NCI-H2107 (cell line): ENCODE measurements at places on chromosomes 4 and X.

DNA sequence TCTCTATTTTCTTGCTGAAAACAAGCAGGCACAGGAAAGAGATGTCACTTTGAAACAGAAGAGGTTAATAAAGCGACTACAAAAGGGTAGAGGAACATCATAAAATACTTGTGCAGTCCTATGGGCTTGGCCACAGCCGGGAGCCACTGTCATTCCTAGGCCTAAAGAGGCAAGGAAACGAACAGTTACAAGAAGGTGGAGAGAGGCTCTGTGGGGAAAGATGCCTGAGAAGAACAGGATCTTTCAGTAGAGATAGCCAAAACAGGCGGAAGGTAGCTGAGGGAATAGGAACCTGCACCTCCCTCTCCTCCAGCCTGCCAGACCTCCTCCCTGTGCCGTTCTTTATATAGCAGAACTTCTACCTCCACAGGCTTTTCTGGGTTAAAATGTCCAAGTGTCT lies 57.4 kb upstream of the ARSJ start:
- DNase-seq, result no peak

DNA sequence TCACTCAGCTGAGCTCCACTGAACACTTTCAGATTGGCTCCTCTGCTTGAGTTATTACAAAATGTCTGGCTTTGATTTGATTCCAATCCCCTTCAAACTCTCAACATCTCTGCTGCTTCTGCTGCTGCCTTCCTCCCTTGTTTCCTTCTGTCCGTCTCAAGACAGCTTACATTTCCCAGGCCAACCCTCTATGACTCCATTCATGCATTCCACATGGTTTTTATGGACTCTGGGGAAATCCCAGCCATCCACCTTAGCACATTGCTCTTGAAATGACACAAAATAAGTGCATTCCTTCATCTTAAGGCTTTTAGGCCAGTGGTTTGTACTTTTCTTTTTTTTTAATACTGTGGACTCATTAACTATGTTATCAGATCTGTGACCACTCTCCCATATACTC lies 68.5 kb upstream of the TMEM164 start:
- DNase-seq, result no peak

DNA sequence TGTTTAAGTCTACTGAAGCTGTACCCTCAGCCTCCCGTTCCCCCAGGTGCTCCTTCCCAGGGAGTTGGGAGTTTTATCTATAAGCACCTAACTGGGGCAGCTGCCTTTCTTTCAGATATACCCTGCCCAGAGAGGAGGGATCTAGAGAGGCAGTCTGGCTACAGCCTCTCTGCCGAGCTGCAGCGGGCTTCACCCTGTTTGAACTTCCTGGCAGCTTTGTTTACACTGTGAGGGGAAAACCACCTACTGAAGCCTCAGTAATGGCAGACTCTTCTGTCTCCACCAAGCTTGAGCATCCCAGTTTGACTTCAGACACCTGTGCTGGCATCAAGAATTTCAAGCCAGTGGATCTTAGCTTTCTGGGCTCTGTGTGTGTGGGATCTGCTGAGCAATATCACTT lies 122.5 kb downstream of the MAGEE1 start:
- DNase-seq, result no peak

GRCh38 chrX:50606300-50606950 lies 135.8 kb upstream of the DGKK start:
- DNase-seq, result peak; percentile 5

DNA sequence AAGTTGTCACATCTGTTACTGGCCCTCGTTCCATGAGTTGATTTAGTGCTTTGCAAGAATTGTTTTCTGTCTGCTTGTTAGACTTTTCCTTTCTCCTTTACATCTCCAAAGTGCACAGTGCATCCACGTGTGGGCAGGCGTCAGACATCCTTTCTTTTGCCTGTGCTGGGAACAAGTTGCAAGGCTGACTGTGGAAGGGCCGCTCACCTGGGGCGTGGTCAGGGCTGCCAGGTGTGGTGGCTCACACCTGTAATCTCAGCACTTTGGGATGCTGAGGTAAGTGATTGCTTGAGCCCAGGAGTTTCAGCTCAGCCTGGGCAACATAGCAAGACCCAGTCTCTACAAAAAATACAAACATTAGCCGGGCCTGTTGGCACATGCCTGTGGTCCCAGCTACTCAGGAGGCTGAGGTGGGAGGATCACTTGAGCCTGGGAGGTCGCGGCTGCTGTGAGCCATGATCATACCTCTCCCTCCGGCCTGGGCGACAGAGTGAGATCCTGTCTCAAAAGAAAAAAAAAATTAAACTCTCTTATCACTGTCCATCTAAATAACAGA lies 46.2 kb downstream of the RGS12 start:
- no peak for DNase-seq

- DNase-seq, result no peak
Measured at GRCh38 chr4:156495091-156495490, 476.5 kb downstream of the PDGFC start.

DNA sequence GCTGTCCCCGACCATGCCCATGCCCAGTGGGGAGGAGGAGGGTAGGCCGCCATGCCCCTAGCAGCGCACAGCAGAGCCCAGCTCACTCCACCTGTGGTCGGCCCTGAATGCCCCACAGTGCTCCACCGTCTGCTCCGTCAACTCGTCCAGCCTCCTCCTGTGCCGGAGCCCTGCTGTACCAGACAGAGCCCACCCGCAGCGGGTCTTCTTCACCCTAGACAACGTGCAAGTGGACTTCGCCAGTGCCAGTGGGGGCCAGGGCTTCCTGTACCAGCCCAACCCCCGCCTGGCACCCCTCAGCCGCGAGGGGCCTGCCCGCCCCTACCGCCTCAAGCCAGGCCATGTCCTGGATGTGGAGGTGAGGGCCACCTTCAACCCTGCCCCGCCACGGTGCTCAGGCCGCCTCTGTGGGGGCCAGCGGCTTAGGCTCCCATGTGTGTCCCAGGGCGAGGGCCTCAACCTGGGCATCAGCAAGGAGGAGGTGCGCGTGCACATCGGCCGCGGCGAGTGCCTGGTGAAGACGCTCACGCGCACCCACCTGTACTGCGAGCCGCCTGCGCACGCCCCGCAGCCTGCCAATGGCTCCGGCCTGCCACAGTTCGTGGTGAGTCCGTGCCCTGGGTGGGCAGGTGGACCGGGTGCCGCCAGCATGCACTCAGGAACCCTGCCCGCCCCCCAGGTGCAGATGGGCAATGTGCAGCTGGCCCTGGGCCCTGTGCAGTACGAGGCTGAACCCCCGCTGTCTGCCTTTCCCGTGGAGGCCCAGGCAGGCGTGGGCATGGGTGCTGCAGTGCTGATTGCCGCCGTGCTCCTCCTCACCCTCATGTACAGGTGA lies 6.9 kb upstream of the SRPK3 start:
- DNase-seq, result no peak
